ACHN (cell line): ENCODE measurements at places on chromosomes 6 and 20.

- peak; percentile 61 for DNase-seq
Measured at GRCh38 chr6:89432875-89433251, at the start of gene ANKRD6. TSS of gene ANKRD6 (plus strand) at chr6:89433152. CDS start at chr6:89566977, 133,825 bp downstream.

- DNase-seq, result no peak
Measured at GRCh38 chr6:128694303-128695009, 174.1 kb upstream of the PTPRK start.

DNA sequence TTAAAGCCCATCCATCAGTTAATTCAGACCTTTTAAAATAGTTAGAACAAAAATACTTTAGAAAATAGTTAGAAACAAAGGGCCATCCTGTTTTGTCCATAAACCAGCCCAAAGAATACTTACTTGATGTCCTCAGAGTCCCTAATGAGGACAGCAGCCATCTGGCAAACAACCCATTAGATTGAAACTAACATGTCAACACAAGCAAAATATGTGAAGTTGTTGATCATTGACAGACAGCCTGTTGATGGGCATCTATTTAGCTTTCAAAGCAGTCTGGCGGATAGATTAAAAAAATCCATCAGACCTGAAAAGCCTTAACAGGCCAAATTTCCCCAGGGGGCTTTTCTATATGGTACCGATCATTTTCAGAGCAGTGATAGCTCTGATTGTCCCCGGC is 154.2 kb upstream of the TSHZ2 start:
- DNase-seq, result no peak

- peak; percentile 24 for DNase-seq
Measured at GRCh38 chr6:70547313-70547712, 19.4 kb upstream of the SDHAF4 start.

- no peak for DNase-seq
Measured at GRCh38 chr6:75081921-75082320, 123.9 kb downstream of the COL12A1 start.

DNA sequence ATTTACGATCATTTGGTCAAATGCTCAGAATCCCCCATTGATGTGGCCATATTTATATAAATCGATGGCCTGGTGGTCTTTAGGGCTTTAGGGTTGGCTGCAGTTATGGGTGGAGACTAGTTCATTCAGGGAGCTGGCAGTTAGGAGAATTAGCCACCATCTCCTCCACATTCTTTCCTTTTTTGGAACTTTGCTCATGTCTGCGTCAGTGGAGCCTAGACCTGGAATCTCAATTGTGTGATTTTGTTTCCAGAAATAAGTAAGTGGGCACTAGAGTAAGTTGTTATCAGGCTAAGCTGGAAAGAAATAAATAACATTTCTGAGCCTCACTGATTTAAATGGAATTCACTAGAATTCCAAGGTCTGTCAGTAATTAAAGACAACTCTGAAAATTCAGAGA is 29.0 kb upstream of the ELOVL5 start:
- DNase-seq, result no peak

- no peak for DNase-seq
Measured at GRCh38 chr6:154397491-154398195, 41.0 kb upstream of the IPCEF1 start.

DNA sequence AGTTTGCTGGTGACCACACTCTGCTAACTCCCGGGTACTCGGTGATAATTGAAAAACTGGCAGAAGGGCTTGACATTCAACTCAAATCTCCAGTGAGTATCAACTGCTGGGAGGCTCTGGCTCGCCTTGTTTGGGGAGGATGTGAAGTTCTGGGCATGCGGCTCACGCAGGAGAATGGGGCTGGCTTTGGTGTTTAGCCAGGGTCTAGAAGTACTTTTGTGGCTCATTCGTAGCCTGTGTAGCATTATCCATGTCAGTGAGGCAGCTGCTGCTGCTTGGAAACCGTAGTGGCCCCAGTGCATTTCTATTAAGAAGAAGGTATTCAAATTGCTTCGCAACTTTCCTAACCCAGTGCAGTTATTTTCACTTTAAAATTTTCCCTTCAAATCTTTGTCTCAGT is 52.2 kb downstream of the KDM1B start:
- DNase-seq, result no peak
